ENCODE measurements at places on chromosomes 6 and 20. TPM values are rescaled to one million over a fixed set of nuclear protein-coding genes. Genes with fewer than 3 reads are reported as not detected.

MEI4 gene
- not detected for total RNA-seq

PLAGL2 gene
- 22.9 TPM for total RNA-seq

XKR7 gene
- 0.07 TPM for total RNA-seq

PPP1R14C gene
- not detected for total RNA-seq

DDX43 gene
- 1.4 TPM for total RNA-seq

All from CD4-positive, CD25-positive, alpha-beta regulatory T cell (primary cell).